ENCODE measurements at places on chromosomes 2 and 18. TPM values are rescaled to one million over a fixed set of nuclear protein-coding genes. Genes with fewer than 3 reads are reported as not detected.

DNA sequence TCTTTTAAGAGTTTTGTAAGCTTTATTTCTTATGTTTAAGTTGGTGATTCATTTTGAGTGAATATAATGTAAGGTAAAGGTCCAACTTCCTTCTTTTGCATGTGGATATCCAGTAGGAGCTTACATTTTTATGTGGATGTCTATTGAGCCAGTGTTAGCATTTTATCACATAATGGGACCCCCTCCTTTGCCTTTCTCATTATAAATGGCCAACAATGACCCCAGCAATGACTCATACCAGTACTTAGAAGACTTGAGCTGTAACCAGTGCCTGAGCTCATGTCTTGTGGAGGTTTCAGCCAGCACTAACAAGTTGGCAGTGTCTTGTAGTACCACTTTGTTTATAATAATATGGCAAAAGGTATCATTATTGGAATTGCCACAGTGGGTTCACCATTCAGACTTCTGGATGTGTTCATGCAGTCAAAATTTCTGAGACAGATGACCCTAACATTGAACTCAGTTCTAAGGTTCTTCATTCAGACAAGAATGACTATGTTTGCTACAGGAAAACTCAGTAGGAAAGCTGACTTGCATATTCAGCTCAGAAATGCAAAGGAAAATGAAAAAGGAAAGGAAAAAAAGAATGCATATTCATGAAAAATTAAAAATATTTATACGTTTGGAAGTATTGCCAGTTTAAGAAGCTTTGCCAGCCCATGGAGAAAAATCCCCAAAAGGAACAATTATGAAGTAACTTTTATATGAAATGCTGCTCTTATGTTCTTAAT, 41.0 kb downstream of the CDKL4 start:
- no peaks in the 10 kb centered on the region for H3K4me1 ChIP-seq
- H3K27me3 ChIP-seq = no peaks in the 10 kb centered on the region
- no peaks in the 10 kb centered on the region for H3K36me3 ChIP-seq

DNA sequence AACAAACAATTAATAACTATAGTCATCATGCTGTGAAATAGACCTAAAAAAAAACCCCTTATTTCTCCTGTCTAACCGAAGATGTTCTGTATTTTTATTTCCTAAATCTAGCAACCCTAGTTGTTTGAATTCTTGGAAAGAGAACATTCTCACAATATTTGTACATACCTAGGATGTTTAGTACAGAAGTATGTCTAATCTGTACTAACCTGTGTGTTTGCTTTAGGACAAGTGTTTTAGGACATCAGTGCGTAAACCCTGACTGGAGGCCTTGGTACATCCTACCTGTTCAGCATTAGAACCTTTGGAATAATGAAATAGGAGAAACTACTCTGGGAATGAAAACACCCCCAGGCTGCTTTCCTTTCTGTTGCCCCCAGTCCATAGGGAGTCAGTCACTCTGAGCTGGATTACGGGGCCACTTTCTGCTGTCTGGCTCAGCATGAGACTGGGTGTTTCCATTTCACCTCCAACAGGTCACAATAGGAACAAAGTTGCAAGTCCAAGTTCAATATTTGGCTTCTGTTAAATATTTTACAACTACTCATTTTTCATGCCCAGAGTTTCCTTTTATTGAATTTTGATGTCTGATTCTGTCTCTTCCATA, 114.7 kb downstream of the MTX2 start:
- H3K36me3 ChIP-seq = no peaks in the 10 kb centered on the region
- H3K27me3 ChIP-seq = no peaks in the 10 kb centered on the region
- no peak for DNase-seq
- no peak overlapping the region for H3K27ac ChIP-seq

DNA sequence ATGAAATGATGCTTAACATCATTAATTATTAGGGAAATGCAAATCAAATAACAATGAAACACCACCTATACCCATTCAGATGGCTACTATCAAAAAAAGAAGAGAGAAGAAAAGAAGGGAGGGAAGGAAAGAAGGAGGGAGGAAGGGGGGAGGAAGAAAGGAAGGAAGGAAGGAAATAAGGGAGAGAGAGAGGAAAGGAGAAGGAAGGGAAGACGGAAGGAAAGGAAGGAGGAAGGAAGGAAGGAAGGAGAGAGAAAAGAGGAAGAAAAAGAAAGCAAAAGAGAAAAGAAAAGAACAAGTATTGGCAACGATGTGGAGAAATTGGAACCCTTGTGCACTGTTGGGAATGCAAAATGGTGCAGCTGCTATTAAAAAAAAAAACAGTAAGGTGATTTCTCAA, 363.3 kb downstream of the TNS1 start:
- no peak overlapping the region for H3K27ac ChIP-seq
- DNase-seq = no peak
- no peaks in the 10 kb centered on the region for H3K27me3 ChIP-seq
- no peak overlapping the region for H3K4me3 ChIP-seq
- H3K4me1 ChIP-seq = peaks cover 4% of the 10 kb centered on the region

- no peak overlapping the region for H3K4me3 ChIP-seq
- no peak overlapping the region for H3K27ac ChIP-seq
- no peaks in the 10 kb centered on the region for H3K4me1 ChIP-seq
- no peak for DNase-seq
- no peaks in the 10 kb centered on the region for H3K27me3 ChIP-seq
These were observed 44.4 kb upstream of the TMEM182 start for GRCh38 chr2:102717308-102718018.

DNA sequence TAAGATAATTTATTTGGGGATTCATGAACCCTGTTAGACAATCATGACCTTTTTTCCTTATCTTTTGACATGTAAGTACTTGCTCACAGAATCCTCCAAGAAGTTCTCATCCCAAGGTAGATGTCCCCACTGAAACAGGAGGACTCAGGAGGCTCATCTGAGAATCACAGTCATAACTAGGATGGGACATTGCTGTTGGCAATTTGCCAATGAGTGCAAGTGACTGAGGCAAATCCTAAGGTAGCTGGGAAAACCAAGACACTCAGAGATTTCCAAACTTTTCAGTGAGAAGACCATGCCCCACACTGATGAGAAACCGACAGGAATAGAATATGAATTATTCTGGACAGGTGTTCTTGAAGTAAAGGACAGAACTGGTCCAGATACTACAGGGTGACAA, 735.0 kb downstream of the TMEM182 start:
- H3K36me3 ChIP-seq = no peaks in the 10 kb centered on the region
- DNase-seq = no peak
- no peak overlapping the region for H3K27ac ChIP-seq
- no peak overlapping the region for H3K4me3 ChIP-seq
- no peaks in the 10 kb centered on the region for H3K4me1 ChIP-seq

DNA sequence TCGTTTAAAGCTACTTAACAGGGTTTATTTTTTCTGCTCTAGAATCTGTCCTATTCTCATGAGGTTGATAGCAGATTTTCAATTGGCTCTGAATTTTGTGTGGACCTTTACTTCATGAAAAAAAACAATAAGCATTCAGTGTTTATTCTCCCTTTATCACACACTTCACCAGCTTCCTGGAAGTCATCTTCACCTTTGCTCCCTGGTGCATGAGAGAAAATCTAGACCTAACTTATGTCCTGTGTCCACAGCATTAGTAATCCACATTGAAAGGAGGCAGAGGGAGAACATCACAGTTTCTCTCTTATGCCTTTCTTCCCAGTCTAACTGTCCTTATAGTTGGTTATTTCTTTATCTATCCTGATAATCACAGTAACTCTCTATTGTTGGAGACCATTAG, 316.1 kb downstream of the PTH2R start:
- no peak for DNase-seq
- H3K27ac ChIP-seq = no peak overlapping the region
- H3K36me3 ChIP-seq = no peaks in the 10 kb centered on the region
- H3K4me1 ChIP-seq = no peaks in the 10 kb centered on the region
- no peaks in the 10 kb centered on the region for H3K27me3 ChIP-seq

- no peaks in the 10 kb centered on the region for H3K27me3 ChIP-seq
- no peak for DNase-seq
- peaks cover 43% of the 10 kb centered on the region for H3K4me1 ChIP-seq
- H3K4me3 ChIP-seq = no peak overlapping the region
- H3K36me3 ChIP-seq = no peaks in the 10 kb centered on the region
These were observed 74.0 kb downstream of the MYO1B start for GRCh38 chr2:191319186-191319585.

DNA sequence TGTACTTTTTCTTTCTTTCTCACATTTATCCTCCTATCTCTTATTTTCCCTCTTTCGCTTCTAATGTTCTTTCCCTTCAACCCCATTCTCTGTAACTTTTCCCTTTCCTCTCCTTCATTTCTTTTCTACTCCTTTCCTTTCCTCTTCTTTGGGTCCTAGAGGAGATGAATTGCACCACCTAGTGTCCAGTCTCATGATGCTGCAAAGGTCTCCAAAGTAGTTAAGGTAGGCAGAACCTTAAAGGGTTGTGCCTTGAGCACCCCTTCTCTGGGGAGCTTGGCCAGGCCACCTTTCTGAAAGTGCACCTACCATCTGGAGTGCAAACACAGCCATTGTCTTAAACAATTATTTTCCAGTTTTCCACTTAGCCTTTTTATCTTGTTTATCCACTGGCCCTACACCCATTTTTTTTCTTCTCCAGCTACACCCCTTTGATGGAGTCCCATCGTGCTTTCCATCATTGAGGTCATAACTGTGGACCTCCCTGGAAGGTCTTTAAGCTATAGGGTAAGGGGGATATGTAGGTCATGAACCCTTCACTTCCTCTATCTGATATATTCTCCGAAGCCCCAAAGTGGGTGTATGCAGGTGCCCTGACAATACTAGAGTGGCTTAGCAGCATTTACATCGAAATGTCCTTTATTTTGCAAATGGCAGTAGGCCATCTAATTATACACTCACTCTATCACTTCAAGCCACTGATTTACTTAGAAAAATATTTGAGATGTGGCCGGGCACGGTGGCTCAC, 155.9 kb downstream of the ESCO1 start:
- no peak overlapping the region for H3K27ac ChIP-seq
- H3K36me3 ChIP-seq = no peaks in the 10 kb centered on the region
- DNase-seq = no peak
- H3K4me1 ChIP-seq = no peaks in the 10 kb centered on the region
- no peak overlapping the region for H3K4me3 ChIP-seq

DNA sequence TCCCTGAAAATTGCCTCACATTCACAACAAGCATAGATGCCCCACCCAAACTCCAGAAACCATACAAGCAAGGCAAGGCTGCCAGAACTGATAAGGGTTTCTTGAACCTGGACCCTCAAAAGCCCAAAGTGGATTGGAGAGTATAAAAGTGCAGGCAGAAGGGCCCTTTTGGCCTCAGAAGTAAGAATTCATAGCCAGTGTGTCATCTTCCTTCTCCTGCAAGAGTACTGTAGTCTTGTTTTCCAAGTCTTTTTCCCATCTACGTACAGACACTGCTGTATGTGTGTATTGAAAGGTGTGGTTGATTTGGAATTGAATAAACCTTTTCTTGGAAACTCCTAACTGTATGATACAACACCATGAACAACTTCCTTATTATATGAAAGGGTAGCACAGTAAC, 46.8 kb downstream of the ZC3H15 start:
- no peak overlapping the region for H3K4me3 ChIP-seq
- H3K4me1 ChIP-seq = no peaks in the 10 kb centered on the region
- no peak for DNase-seq

- no peak for DNase-seq
- no peaks in the 10 kb centered on the region for H3K27me3 ChIP-seq
- H3K4me3 ChIP-seq = no peak overlapping the region
These were observed 124.2 kb downstream of the UBE2E3 start for GRCh38 chr2:181104512-181105115.

DNA sequence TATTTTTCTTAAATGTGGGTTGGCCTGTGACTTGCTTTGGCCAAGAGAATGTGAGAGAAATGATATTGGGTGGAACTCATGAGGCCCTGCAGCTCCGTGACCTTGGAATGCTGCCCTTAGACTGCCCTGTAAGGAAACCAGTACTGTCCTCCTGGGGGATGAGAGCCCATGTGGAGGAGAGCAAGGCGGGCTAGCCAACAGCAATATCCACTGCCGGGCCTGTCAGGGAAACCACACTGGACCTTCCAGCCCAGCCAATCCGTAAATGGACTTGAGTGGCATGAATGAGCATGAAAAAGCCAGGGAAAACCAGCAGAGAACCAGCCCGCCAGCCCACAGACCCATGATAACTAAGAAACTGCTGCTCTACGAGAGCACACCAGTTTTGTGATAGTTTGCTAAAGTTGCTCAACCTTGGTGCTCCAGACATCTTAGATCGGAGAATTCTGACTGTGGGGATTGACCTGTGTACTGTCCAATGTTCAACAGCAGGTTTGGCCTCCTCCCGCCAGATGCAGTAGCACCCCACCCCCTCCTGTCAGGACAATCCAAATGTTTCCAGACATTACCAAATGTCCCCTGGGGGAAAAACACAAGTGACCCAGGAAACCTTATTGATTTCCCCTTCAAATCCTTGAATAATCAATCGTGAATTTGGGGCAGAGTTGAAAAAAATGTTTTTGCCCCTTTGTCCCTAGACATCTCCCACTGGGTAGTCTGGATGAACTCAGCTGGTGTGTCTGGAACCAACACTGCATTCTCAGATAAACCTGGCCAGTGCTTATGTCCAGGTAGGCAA, 27.2 kb downstream of the ALPK2 start:
- H3K4me1 ChIP-seq = no peaks in the 10 kb centered on the region
- H3K36me3 ChIP-seq = no peaks in the 10 kb centered on the region
- H3K4me3 ChIP-seq = no peak overlapping the region
- no peaks in the 10 kb centered on the region for H3K27me3 ChIP-seq

- no peaks in the 10 kb centered on the region for H3K27me3 ChIP-seq
- H3K4me3 ChIP-seq = no peak overlapping the region
- no peaks in the 10 kb centered on the region for H3K36me3 ChIP-seq
- no peaks in the 10 kb centered on the region for H3K4me1 ChIP-seq
- no peak overlapping the region for H3K27ac ChIP-seq
These were observed 498.7 kb downstream of the SUCLG1 start for GRCh38 chr2:83960371-83960770.

- H3K4me3 ChIP-seq = peak overlapping the region; percentile 57
- no peaks in the 10 kb centered on the region for H3K36me3 ChIP-seq
- peaks cover 47% of the 10 kb centered on the region for H3K4me1 ChIP-seq
These were observed 7.0 kb upstream of the PAX3 start for GRCh38 chr2:222305516-222306392.

GRCh38 chr2:201285499-201285898, 25.2 kb downstream of the CASP8 start:
- no peak overlapping the region for H3K27ac ChIP-seq
- no peak for DNase-seq
- peaks cover 55% of the 10 kb centered on the region for H3K36me3 ChIP-seq
- no peak overlapping the region for H3K4me3 ChIP-seq

- DNase-seq = no peak
- H3K27ac ChIP-seq = no peak overlapping the region
- peaks cover 33% of the 10 kb centered on the region for H3K36me3 ChIP-seq
These were observed 91.5 kb downstream of the KCTD18 start for GRCh38 chr2:200418399-200418798.

The ZBTB7C gene
- 15.0 TPM for total RNA-seq

The FOXD4L1 gene
- total RNA-seq = 0.62 TPM
